ENCODE measurements at places on chromosomes 6 and 20.

DNA sequence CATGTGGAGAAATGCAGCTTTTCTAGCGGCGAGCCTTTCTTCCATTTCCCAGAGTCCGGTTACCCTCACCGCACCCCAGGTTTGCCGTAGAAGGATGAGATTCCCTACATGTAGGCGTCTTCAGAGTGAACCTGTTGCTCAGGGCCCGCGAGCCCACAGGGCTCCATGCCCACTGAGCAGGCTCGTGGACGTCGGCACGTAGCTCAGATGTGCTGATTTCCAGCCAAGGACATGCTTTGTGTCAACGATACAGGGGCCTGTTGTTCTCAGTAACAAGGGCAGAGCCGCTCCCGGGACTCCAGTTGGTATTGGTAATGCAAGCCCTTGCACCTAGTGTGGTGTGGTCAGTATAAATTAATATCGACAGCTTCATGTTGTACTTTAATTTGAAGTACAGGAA, 159.6 kb downstream of the MTHFD1L start:
- DNase-seq, result no peak

DNA sequence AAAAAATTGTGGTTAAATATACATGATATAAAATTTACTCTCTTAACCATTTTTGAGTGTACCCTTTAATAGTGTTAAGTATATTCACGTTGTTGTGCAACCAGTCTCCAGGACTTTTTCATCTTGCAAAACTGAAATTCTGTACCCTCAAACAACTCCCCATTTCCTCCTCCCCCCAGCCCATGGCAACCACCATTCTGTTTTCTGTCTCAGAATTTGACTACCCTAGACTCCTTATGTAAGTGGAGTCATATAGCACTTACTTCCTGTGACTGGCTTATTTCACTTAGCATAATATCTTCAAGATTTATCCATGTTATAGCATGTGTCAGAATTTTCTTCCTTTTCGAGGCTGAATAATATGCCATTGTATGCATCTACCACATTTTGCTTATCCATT, 5.1 kb downstream of the VPS16 start:
- no peak for DNase-seq

GRCh38 chr6:2970753-2971419, 481 bp downstream of the SERPINB6 start:
- no peak for DNase-seq

- DNase-seq, result no peak
These were observed 719.6 kb downstream of the TBC1D32 start for GRCh38 chr6:120614723-120615122.

DNA sequence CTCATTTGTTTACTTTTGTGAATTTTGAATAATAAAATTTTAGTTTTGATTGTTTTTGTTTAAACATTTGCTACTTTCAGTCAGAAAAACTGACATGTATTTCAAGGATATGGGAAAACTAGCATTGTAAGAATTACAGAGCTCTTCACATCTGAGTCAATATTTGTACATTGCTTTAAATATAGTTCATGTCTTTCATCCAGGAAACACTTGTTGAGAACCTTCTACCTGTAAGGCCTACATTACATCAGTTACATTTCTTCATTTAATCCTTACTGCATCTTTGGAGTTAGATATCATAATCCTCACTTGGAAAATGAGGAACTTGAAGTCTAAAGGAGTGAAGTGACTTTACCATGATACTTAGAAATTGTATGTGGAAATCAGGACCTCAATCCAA, 242.9 kb downstream of the KCNQ5 start:
- DNase-seq, result no peak

GRCh38 chr6:122798099-122798641, 9.1 kb downstream of the SMPDL3A start:
- no peak for DNase-seq

DNA sequence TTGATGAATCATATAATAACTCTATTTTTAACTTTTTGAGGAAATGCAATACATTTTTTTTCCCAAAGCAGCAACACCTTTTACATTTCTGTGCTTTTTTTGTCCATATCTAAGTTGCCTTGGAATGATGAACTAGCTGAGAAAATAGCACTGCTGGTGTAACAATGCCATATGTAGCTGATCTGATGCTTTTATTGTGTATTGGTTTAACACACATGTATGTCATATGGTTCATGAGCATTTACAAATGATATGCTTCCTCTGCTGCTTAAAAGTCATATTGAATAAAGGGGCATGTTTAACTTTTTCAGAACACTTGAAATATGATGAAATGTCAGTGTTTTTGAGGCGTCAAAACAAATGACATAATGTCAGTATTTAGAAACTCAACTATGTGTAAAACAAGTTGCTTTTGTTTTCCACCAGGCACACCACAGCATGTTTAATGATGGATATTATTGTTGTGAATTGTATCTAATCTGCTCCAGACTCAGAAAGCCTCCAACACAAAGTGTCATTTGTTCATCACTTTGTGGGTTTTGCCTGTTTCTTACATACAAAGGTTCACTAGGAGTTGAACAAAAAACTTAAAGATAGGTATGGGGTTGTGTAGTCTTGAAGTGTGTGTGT, 775.8 kb upstream of the FLRT3 start:
- DNase-seq, result no peak

DNA sequence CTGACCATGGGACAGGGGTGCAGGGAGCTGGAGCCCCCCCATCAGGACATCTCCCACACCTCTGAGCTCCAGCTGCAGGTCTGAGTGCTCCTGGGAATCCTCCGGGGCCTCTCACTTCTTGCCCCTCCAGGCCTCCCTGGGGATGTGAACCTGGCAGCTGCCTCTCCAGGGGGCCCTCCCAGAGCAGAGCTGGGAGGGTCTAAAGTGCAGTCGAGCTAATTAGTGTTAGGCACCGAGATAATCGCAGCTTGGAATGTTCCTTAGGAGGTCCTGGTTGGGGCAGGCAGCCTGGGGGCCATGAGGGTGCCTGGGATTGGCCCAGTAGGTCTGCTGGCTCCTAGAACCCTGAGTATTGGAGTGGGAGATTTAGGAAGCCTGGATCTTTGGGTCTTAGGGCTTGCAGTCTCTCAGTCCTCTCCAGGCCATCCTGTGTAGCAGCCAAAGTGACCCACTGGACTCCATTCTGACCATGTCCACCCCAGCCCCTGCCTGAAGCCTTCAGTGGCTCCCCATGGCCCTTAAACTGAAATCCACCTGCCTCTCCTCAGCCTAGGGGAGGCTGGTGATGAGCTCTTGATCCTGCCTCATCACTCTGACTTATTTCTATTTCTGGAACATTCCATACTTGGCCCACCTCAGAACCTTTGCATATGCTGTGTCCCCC, 26.0 kb downstream of the CEBPB start:
- DNase-seq, result peak; percentile 24

- DNase-seq, result no peak
These were observed 4.3 kb downstream of the TNNC2 start for GRCh38 chr20:45822857-45823256.

DNA sequence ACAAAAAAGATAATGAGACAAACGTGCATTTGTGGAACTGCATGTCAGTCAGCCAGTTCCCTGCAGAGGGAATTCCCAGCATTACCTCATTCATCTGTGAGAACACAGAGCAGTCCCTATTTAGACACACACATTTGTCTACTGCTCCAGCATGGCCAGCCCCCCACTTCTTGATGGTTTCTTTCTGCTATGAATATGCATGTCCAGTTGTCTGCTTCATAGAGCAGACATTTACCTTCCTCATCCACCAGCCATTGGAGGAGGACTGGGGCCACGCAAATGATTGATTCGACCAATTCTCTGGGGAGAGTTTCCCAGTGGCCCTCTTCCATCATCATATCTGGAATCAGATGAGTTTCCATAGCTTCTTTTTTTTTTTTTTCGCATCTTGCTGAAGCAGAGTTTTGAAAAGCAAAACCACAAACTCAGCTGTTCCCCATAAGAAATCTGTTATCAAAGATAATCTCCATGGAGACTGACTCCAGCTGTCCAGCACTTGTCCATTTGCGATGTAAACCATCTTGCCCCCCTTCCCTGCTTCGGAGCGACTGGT, 11.8 kb downstream of the ENPP1 start:
- no peak for DNase-seq

DNA sequence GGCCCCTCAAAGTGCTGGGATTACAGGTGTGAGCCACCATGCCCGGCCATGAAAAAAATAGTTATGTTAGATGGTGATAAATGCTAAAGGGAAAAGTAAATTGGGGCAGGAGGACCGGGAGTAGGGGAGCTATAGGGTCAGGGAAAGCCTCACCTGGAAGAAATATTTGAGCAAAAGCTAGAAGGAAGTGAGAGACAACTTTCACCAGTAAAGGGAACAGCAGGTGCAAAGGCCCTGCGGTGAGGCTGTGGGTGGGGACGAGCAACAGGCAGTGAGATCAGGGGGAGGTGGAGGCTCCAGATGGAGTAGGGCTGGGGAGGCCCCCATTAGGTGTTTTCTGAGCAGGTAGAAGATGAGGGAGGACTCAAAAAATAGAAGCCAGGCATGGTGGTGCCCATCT, 16.0 kb downstream of the BCAS4 start:
- DNase-seq, result no peak

- DNase-seq, result no peak
These were observed 25.8 kb downstream of the SNRNP48 start for GRCh38 chr6:7615611-7616383.

DNA sequence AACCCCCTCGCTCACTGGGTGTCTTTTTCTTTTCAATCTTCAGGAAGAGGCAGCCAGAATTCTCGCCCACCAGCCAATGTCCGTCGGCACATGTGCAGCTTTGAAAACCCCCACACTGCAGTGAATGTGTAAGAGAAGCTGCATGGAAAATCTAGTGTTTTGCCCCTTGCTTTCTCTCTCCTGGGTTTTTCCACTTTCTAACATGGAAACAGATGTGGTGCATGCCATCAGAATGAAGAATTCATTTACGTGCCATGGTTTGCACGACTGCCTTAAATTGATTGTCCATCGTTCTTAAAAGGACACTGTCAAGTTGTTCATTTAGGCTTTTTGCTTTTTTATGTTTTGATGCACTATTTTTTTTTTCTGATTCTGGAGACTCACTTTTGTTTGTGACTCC, 117.1 kb upstream of the RAB32 start:
- no peak for DNase-seq

GRCh38 chr6:170024940-170025339, 265.9 kb downstream of the DLL1 start:
- DNase-seq, result no peak

DNA sequence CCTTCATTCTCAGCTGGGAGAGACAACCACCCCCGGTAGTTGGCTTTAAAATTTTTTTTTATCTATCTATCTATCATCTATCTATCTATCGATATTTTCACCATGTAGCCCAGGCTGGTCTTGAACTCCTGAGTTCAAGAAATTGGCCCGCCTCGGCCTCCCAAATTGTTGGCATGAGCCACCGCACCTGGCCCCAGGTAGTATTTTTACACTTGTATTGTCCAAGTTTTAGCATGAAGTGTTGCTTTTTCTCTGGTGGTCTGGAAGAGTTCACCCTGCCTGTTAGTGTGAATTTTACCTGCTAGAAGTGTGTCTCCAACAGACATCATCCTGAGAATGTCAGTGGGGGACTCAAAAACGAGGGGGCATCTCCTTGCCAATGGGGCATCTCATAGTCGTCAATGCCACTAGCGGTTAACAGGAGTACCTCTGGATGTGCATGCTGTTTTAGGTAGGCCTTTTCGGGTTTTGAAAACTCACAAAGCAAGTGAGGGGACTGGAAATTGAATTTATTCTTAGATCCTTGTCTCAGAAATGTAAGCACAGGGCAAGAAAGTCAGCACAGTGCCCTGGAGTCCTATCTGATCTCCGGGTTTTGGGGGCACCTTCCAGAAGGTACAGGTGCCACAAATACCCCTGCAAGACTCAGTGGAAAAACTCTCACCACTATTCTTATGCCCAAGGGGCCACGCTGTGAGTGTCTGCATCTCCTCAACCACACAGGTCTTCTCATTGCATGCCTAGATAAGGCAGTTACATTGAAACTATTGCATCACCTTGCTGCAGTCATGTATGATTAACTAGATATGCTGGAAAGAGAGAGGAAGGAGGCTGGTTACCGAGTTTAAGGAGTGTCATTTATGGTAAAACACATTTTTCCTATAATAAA, 37.1 kb downstream of the TNFAIP3 start:
- DNase-seq, result no peak

DNA sequence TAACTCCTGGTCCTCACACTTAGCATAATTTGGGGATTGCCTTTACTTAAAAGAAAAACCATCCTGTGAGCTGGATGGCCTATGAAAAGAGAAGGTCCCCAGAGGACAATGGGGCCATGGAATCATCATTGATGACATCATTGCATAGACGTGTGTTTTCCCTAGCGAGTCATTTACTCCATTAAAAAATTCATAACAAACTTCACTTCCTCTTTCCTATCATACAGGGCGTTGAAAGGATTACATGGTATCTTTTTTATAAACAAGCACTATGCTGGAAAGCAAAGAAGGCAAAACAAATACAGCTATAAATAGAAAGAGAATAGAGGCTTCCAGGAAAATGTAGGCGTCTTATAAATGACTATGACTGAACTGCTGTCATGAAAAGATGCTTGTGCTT, 11.3 kb upstream of the COL12A1 start:
- no peak for DNase-seq

- DNase-seq, result no peak
These were observed 534.8 kb downstream of the BMP2 start for GRCh38 chr20:7302250-7302649.

DNA sequence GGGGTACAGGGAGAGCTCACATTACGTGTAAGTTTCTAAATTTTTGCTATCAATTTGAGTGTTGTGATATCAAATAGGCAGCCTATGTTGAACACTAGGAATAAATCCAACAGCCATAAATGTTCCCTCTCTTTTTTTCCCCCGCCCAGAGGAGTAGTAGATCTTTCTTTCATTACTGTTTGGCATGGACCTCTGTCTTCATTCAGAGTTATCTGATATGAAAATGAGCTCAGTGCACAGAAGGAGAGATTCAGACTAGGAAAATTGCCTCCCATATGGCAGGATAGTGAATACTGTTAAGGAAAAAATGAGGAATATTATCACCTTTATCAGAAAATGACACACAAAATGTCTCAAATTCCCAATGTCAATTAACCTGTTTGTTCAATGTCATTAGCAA, 110.0 kb upstream of the EYS start:
- no peak for DNase-seq

GRCh38 chr20:45359069-45359405, 3.9 kb upstream of the SYS1 start:
- no peak for DNase-seq

DNA sequence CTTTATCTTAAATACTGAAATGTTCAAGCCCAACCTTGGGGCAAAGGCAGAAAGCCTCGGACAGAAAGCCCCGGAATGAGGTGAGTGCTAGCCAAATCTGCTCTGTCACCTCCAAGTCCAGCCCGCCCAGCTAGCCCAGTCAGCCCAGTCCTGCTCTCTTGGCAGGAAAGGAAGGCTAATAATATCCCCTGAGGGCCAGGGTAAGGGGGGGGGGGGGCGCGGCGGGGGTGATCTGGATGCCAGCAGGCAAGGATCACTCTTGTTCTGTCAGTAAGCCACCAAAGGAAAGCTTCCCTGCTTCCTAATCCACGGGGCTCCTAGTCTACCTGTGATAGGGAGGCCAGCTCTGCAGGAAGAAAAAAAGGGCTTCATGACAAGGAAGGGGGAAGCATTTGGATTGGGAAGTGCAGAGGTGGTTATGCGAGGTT, 1.1 kb downstream of the NDRG3 start:
- DNase-seq, result no peak

GRCh38 chr6:33668914-33669313, 42.6 kb downstream of the UQCC2 start:
- DNase-seq, result no peak

Measured in progenitor cell of endocrine pancreas (in vitro differentiated cells).